Smooth muscle cell of the brain vasculature (primary cell): ENCODE measurements at places on chromosomes 6 and 20.

DNA sequence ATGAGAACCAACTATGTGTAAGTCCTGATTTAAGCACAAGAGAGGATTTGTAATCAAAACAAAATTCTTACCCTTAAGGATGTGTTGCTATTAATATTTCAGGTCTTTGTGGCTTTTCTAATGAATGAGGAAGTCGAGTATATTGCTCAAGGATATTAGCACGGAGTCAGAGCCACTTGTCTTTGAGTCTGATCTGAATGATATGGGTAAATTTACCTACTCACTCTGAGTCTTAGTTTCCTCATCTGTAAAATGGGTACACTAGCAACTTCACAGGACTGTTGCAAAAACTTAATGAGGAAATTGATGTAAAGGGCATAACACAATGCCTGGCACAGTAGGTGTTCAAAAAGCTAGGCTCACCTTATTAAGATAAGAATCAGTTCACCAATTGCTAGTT is 30.0 kb upstream of the QKI start:
- DNase-seq: no peak

GRCh38 chr6:73041051-73041450 is 184.2 kb downstream of the KHDC1L start:
- no peak for DNase-seq

DNA sequence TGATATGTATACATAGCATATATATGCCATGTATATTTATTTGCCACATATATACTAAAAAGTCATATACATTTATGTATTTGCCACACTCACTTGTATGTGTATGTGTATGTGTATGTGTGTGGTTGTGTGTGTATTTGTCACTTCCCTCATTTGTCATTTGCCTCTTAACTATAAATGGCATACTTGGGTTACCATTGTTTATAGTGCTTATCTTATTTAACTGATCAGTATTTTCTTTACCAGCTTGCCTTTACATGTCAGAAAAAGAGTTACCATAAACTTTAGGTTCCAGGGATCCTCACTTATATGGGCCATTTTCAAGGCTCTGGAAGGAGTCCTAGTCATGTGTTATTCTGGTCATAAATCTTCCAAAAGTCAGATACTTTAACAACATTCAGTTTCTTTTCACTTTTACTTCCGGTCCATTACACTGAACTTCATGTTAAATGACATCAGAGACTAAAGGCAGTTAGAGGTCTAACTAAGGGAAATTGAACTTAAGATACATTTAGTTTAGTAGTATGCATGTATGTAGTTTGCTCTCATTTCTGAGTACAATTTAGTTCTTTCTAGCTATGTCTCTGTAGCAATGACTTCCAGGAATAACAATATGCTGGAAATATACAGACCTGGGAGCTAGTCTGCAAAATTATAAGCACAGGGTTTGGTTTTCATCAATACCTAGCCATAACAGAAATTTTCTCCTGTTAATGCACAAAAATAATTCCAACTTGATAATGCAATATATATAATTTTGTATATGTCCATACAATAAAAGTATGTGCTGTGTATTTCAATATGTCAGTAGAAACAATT is 33.7 kb upstream of the HIVEP1 start:
- DNase-seq: no peak

- no peak for DNase-seq
These were observed 50.0 kb downstream of the SOBP start for GRCh38 chr6:107539849-107540464.

GRCh38 chr6:157849288-157850017 is 26.4 kb downstream of the SNX9 start:
- DNase-seq: no peak

DNA sequence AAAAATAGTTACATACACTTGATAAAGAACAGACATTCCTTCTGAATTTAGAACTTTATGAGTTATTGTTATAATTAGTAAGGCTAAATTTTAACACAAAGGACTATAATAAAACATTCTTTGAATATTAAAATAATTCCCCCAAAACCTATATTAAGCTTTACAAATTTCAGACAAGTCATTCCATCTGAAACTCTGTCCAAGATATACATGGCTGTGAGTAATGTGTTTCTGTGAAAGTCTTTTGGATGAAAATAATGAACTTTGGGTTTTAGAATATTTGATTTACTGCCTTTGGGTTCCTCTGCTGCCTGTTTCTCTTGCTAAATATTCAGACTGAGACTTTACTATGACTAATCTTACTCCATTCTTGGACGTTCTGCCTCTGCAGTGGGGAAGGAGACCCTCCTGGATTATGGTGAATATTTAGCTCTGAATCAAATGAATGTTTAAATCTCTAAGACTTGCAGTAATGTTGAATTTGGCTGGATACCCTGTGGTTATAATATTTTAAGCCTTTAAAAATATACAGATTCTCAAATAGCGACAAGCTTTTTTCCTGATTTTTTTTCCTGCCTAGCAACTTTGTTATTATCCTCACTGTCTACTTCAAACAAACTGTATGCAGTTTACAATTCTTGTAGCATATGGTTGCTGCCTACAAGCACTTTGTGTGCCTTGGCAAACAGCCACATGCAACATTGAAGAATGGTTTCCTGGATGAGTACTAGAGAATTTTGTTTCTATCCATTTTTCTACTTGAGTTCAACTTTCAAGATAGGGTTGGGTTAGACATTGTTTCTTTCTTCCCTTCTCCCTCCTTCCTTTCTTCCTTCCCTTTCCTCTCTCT is 51.4 kb downstream of the TXLNB start:
- DNase-seq: peak; percentile 80

DNA sequence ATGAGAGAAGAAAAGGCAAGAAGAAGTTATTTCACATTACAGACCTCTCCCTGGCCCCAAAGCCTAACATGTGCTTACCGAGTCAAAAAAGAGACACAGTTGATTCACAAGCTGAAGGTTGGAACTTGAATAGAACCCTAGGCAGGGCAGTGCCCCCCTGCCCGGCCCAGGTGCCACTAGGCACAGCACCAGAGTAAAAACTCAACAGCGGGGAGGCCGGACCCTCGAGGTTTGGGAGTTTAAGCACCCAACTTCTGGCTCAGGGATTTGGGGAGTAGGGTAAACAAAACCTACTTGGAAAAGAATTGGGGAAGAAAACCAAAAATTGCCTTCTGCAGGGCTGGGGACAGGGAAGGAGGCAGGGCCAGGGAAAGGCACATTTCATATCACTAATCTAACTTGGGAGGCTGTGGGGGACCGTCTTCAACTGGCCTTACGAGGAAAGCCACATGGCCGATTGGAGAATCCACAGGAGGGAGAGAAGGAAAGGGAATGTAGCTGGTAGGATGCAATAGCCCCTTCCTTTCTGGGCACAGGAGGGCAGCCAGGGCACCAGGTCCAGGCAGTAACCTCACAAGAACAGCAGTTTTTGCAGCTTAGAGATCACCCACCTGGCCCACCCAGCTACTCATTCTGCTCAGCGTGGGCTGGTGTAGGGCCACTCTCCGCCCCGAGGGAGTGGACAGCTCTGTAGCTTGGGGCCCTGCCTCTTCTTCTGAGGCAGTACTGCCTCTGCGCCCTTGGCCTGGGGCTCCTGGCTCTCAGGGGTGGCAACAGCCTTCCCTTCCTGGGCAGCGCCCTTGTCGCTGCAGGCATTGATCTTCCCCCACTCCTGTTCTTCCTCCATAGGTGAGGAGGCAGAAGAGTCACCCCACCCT is 1.8 kb upstream of the HEBP2 start:
- no peak for DNase-seq

DNA sequence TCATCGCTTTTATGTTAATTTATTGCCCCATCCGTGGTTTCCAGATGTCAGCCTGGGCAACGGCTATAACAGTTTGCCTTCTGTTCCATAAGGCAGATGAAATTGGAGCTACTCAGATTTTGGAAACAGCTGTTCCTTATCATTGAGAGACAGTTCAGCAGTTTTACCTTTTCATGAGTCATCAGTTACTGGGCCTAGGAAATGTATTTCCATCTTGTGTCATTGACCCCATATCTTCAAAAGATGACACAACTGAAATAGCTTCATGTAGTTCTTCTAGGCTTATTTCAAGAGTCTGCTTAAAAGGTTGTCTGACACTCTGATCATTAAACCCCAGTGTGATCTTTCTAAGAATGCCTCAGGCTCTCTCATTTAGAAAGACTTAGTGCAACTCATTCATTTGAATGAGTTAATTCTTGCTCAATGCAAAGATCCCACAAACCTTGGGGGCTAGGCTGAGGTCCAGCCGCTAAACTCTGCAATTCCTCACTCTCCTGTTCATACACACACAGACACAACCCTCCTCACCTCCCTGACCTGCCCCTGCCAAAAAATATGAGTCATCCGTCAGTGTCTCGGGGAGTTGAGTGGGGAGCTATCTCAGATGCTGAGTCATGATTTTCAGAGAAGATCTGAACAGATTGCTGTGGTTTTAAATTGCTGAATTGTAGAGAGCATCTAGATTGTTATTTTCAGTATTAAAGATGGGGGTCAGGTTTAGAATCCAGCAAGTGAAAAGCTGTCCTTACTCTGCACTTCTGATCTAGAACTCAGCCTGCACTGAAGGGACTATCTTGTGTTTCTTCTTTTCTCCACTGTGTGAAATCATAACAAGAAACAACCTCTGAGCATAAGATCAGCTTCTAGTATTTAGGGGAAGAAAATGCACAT is 61.8 kb downstream of the RPP40 start:
- DNase-seq: peak; percentile 53

DNA sequence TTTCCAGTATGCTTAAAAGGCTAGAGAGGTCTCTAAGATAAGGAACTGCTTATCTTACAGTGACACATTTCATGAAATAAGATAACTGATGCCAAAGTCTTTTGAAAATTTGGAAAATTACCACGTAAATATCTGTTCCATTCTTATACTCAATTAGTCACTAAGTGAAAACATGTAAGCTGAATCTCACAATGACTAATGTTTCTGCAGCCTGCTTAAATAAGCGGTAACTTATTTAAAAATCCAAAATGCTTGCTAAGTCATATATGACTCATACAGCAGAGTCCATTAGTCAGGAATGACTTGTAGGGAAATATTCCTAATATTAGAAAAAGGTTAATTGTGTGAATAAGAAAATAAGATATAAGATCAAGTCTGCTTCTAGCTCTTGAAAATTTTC is 27.8 kb upstream of the LGSN start:
- DNase-seq: no peak

GRCh38 chr6:12354499-12354898 is 64.3 kb downstream of the EDN1 start:
- peak; percentile 57 for DNase-seq

DNA sequence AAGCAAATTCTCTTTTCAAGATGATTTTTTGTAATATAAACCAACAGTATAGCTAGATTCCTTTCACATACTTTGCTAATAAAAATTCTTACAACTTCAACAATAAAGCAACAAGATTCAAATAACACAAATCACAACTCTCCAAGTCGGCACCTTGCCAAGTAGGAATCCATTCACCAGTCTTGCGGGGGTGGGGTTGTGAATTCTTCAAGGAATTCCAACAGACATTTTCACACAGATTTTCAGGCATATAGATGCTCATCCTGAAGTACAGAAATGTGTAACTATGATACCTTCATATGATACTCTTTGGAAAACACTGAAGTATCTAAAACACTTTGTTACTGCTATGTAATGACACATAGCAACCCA is 36.5 kb downstream of the SCML4 start:
- no peak for DNase-seq

DNA sequence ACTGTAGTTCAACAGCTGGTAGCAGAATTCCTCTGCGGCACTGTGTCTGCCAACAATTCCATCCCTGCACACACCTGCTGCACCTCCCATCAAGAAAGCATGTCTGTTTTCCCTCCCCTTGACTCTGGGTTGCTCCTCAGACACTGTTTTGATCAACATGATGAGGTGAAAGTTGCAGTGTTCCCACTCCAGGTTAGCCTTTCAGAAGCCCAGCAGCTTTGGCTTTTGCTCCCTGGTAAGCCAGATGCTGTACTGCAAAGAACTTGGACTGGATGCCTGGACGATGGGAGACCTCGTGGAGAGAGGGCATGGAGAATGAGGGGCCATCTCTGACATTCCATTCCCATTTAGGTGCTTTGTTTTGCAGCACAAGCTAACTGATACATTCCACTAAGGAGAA is 79.1 kb upstream of the MAFB start:
- DNase-seq: no peak

DNA sequence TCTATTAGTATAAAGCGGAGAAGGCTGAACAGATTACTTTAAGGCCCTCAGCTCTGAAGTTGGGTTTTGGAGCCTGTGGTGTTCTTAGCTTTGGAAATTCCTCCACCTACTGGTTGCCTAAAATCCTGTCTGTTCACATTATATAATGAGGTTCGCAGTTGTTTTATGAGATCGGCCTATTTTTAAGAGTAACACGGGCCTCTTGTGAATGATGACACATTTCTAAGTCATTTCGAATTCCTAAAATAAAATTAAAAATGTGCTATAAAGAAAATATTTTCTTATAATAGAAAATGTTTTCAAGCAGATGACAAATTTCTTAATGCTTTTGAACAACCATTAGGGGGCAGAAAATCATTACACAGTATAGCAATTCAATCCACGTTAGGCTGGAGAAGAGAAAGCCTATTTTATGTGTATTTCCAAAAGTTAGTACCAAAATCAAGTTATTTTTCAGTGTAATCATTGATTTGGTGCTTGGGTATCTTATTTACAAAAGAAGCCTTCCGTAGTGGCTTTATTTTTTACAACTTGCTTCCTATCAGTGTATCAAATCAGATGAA is 15.8 kb upstream of the FAM8A1 start:
- DNase-seq: peak; percentile 63

DNA sequence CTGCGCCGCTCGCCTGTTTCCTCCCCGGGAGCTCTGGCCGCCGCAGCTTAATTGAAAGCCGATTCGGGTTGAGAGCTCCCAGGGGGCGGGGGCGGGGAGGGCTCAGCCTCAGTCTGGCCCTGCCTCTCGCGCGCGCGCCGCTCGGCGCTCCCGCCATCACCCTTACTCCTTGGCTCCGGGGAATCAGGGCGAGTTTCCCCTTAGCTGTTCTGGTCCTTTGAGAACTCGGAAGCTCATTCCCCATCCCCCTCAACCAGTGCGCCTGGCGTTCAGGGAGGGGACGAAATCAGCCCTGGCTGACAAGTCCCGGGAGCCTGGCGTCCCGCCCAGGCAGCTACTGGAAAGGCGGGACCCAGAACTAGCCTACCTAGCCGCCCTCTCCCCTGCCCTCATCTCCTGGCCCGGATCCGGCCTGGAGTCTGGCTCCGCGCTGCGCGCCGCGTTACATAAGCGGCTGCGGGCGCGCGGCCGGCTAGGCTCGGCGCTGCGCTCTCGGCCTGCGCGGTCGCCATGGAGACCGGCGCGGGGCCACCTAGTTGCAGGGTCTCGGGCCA is 2.8 kb downstream of the SLC12A5 start:
- no peak for DNase-seq

GRCh38 chr6:67680297-67680932 is 954.7 kb upstream of the ADGRB3 start:
- no peak for DNase-seq
